Astrocyte (in vitro differentiated cells and primary cell): ENCODE measurements at places on chromosomes 3 and 15.

DNA sequence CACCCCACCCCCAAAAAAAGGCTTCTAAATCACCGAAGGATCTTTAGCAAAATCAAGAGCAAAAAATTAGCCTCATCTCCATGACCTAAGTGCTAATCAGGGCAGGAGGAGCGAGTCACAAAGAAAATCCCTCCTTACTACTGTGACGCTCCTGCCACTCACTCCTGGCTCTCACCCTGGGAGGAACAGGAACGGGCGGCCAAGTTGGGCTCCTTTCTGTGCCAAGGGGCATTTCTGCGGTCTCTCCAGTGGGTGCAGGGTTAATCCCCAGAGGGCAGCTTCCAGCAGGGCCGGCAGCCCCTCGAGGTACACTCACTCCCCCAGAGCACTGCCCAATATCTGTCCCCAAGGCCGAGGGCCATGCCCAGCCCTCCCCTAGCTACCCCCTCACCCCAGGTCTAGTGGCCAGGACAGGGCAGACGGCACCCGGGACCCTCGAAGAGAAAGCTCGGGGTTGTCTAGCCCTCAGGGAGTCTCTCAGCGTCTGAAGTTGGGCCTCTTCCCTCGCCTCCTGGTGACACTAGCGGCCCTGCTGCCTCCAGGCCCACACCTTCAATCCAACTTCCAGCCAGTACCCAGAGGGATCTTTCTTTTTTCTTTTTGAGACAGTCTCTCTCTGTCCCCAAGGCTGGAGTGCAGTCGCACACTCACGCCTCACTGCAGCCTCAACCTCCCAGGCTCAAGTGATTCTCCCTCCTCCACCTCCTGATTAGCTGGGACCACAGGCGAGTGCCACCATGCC lies 706 bp downstream of the CAV3 start:
- no peak for DNase-seq
- no peak overlapping the region for H3K4me3 ChIP-seq
- no peaks in the 10 kb centered on the region for H3K27me3 ChIP-seq
- no peak overlapping the region for H3K27ac ChIP-seq
- H3K4me1 ChIP-seq: no peaks in the 10 kb centered on the region
- no peaks in the 10 kb centered on the region for H3K36me3 ChIP-seq

- no peak overlapping the region for H3K27ac ChIP-seq
- no peaks in the 10 kb centered on the region for H3K36me3 ChIP-seq
- H3K4me3 ChIP-seq: no peak overlapping the region
- DNase-seq: no peak
- H3K27me3 ChIP-seq: no peaks in the 10 kb centered on the region
Observed at GRCh38 chr3:55297245-55297644, 189.9 kb downstream of the WNT5A start.

DNA sequence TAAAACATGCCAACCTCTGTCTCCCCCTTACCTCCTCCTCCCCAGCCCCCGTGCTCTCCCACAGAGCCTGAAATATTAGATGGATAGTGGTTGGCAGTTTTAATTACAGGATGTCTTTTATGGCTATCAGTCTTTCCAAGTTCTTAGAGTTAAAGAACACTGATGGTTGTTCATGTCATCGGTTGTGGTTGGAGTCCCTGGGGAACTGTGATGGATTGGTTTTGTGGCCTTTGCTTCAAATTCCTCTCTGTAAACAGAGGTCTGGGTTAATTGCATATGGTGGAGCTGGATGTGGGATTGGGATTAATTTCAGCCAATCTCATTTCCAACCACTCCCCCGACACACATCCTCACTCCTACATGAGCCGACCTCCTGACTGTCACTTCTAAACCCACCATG lies 164.5 kb upstream of the PROK2 start:
- DNase-seq: no peak
- H3K4me1 ChIP-seq: no peaks in the 10 kb centered on the region
- no peaks in the 10 kb centered on the region for H3K36me3 ChIP-seq
- no peak overlapping the region for H3K27ac ChIP-seq

DNA sequence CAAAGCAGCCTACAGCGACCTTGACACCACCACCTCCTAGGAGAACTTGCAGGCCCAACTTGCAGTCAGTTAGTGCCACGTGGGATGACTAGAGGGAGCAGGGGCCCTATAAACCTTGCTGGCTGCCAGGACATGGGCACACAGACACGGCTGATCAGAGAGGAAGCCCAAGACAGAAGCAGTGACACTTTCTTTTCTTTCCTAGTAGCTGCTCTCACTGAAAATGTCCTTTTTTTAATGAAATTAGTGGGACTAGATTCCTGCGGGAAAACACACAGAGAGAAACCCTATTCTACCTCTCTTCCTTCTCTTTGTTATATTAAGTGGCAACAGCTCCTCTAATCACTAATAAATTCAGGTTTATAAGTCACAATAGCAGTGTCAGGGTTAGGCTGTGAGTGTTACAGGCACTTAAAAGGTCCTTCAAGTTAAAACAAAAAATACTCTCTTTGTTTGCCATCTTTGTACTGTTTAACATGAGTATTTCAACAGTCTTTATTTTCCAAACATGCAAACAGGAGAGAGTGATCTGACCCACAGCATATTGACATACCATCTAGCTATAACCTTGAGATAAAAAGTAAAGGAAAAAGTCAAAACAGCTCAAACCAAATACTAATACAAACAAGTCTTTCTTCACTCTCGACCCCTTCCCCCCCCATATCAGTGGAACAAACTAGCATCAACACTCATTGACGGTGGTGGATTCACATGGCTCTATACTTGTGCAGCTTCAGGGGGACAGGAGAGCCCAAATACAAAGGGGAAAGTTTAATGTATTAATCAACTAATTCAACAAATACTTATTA lies 2.1 kb upstream of the TMEM212 start:
- H3K27ac ChIP-seq: no peak overlapping the region
- no peak overlapping the region for H3K4me3 ChIP-seq
- DNase-seq: no peak
- no peaks in the 10 kb centered on the region for H3K27me3 ChIP-seq
- no peaks in the 10 kb centered on the region for H3K36me3 ChIP-seq

GRCh38 chr3:175911937-175912336 lies 1052.8 kb downstream of the NAALADL2 start:
- no peak overlapping the region for H3K27ac ChIP-seq
- DNase-seq: no peak
- no peaks in the 10 kb centered on the region for H3K27me3 ChIP-seq
- no peaks in the 10 kb centered on the region for H3K4me1 ChIP-seq

GRCh38 chr3:146091397-146091796 lies 69.6 kb downstream of the PLOD2 start:
- peaks cover 3% of the 10 kb centered on the region for H3K36me3 ChIP-seq
- no peaks in the 10 kb centered on the region for H3K27me3 ChIP-seq
- no peaks in the 10 kb centered on the region for H3K4me1 ChIP-seq
- DNase-seq: no peak

GRCh38 chr15:66765478-66766281 lies 63.6 kb downstream of the SMAD6 start:
- no peak overlapping the region for H3K4me3 ChIP-seq
- DNase-seq: peak; percentile 65
- H3K27ac ChIP-seq: no peak overlapping the region

DNA sequence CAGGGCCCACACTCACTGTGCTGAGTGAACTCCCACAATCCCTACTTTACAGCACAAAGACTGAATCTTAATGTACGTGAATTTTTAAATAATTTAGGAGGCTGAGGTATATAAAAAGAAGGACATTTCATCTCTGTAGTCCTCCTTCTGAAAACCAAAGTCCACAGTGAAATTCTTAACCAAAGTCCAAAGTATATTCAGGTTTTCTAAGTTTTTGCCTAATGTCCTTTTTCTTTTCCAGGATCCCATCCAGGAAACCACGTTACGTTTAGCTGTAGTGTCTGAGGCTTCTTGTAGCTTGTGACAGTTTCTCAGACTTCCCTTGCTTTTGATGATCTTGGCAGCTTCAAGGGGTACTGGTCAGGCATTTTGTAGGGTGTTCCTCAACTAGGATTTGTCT lies 44.5 kb downstream of the SCAP start:
- H3K36me3 ChIP-seq: peaks cover 9% of the 10 kb centered on the region
- no peak for DNase-seq
- no peak overlapping the region for H3K4me3 ChIP-seq

DNA sequence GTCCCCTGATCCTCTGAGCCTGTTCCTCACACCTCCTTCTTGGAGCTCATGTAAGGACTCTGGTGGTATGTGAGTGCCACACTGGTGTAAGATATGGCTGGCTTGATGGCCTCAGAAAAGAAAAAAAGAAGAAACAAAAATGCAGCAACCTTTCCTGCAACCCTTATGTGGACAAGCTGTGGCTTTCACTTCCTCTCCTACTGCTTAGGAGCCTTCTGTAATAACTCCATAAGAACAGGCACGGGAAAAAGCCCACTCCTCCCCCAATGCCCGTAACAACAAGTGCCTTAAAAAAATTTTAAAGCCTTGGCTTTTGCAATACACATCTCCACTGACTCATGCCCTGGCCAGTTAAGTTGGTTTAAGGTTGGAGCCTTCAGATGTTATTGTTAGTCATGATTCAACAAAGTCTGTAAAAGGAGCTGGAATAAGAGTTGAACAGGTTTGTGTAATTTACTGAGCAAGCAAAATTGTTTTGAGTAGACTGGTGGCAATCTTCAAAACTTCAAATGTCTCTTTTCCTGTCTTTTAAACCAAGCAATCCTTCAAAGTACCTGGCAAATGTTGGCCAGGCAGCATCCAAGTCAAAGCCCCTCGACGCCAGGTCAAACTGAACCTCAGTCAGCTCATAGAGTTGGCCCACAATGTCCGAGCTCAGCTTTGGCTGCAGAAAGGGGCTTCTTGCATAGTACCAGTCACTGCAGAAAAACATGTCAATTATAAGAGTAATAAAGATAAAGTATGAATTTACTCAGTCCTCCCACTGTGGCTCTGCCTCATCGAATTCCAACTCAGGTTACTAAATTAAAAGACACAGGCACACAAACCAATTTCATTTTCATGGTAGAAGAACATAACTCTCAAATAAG lies 22.9 kb downstream of the FYCO1 start:
- peaks cover 19% of the 10 kb centered on the region for H3K4me1 ChIP-seq
- H3K27ac ChIP-seq: peak overlapping the region; percentile 54
- peaks cover 13% of the 10 kb centered on the region for H3K36me3 ChIP-seq
- peak overlapping the region; percentile 12 for H3K4me3 ChIP-seq
- H3K27me3 ChIP-seq: no peaks in the 10 kb centered on the region
- DNase-seq: peak; percentile 92

DNA sequence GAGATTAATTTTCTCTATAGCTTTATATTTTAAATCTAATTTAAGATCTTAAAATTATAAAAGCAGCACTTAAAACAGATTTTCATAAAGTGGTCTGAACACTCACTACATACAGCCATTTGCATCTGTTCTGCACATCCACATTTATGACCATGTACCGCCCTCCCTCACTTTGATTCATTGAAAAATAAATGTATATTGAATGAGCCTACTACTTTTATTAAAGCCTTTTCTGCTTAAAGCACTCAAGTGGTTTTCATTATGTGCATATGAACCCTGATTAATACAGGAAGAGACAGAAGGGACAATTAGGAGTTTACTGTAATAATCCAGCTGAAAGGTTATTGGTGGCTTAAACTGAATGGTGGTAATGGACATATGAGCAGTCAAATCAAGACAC lies 129.4 kb downstream of the DLG1 start:
- H3K4me3 ChIP-seq: no peak overlapping the region
- H3K36me3 ChIP-seq: peaks cover 15% of the 10 kb centered on the region
- peak overlapping the region; percentile 14 for H3K27ac ChIP-seq
- peaks cover 4% of the 10 kb centered on the region for H3K4me1 ChIP-seq
- no peaks in the 10 kb centered on the region for H3K27me3 ChIP-seq

DNA sequence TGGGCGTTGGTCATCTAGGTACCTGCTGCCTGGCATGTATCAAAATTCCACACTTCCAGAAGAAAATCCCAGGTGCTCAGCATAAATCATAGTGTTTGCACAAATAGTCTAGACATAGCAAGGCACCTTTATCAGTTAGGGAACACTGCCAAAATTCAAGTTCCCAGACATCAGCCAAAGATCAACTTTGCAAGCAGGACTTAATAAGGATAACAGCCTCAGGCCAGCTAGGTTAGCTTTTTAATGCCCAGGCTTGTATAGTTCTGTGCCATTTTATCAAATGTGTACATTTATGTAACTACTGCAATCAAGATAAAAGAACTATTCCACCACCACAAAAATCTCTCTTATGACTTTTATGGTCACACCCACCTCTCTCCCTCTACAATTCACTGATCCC lies 30.7 kb downstream of the DZIP3 start:
- H3K36me3 ChIP-seq: no peaks in the 10 kb centered on the region
- H3K27ac ChIP-seq: no peak overlapping the region
- peak; percentile 16 for DNase-seq
- H3K4me1 ChIP-seq: no peaks in the 10 kb centered on the region
- no peaks in the 10 kb centered on the region for H3K27me3 ChIP-seq

DNA sequence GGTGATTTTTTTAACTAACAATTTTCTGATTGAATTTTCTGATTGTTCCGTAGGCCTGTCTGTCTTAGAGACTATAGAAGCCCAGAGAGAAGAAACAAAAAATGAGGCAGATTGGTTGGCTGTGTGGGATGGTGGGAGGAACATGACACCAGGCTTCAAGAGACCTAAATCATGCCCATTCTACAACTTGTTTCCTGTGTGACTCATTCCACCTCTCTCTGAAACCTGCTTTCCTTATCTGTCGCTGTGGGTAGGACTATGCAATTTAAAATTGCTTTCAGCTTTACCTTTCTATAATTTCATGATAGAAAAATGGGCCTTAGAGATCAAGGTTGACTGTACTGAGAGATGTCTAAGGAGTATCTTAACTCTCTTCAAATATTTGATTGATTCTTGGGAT lies 44.5 kb downstream of the OXNAD1 start:
- H3K4me1 ChIP-seq: peaks cover 4% of the 10 kb centered on the region
- no peak overlapping the region for H3K27ac ChIP-seq
- H3K4me3 ChIP-seq: no peak overlapping the region
- no peaks in the 10 kb centered on the region for H3K27me3 ChIP-seq
- DNase-seq: peak; percentile 82
- H3K36me3 ChIP-seq: peaks cover 11% of the 10 kb centered on the region

DNA sequence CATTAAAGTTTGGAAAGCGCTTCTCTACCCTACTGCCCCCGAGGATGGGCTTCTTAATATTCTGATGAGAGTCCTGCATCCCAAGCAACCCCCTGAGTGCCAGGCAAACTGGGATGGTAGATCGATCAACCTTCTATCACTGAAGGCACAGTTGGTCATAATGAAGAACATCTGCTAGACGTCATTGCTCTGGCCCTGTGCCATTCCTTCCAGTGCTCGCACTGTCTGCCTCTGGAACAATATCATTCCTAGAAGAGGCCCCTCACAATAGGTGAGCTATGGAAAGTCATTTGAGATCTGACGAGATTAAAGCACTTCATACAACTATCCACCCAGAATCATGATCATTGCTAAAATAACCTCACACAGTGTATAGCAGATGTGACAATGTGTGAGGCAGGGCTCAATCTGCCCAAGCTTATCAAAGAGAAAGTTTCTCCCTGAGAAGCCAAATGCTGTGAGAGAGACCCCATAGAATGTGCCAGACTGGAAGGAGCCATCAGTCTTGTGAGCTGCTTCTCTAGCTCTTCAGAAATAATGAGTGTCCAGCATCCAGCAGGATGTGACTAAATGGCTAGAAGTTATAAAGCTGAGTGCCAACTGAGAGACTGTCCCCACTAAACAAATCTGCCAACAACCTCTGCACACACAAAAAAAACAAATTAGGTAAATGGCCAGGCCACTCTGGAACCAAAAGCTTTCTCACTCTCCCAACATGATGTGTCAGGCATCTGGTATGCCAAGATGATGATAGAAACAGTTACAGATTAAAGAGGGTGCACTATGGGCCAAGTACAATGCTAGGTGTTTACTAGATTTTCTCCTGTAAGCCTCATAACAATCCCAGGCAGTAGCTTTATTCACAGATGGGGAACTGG lies 165.5 kb downstream of the NECTIN3 start:
- peaks cover 3% of the 10 kb centered on the region for H3K4me1 ChIP-seq
- H3K36me3 ChIP-seq: no peaks in the 10 kb centered on the region
- H3K27me3 ChIP-seq: no peaks in the 10 kb centered on the region
- DNase-seq: peak; percentile 58
- no peak overlapping the region for H3K4me3 ChIP-seq
